ENCODE measurements at places on chromosomes 6 and 20.

DNA sequence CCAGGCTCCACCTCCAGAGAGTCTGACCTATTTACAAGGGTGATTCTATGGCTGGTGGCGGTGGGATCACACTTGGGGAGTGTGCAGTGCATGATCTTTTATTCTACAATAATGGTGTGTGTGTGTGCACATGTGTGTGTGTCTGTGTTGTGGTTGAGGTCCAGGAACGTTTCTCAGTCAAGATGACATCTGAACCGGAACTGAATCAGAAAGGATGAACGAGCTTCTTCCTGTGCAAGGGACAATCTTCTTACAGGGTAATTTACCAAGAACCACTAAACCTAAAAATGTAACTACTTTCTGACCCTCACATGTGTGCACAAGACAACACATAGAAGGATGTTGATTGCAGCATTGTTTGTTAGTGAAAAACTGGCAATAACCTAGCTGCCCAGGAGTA lies 8.6 kb downstream of the MMP9 start:
- no peak for DNase-seq

GRCh38 chr6:74651948-74652842 lies 553.7 kb downstream of the COL12A1 start:
- no peak for DNase-seq

DNA sequence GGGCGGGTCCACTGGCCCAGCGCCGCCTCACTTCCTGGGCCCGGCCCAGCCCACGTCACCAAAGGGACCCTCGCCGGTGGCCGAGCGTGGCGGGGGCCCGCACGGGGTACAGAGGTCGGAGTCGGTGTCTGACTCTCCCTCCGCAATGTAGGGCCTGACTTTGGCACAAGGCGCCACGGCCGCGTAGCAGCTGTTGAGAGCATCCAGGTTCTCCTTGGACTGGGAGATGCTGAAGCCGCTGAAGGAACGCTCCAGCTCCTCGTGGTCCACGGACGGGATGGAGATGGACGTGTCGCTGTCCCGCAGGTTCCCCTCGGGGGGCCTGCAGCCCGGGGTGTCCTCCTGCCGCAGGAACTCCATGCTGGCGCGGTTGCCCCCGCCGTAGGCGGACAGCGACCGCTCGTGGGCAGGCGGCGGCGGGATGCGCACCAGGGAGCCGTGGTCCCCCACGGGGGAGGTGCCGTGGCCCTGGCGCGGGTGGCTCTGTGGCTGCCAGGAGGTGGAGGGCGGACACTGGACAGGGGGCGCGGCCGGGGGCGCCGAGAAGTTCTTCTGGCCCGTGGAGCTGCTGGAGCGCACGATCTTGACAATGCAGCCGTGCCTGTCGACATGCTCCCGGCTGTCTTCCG lies 45.6 kb upstream of the CHRNA4 start:
- DNase-seq: no peak

DNA sequence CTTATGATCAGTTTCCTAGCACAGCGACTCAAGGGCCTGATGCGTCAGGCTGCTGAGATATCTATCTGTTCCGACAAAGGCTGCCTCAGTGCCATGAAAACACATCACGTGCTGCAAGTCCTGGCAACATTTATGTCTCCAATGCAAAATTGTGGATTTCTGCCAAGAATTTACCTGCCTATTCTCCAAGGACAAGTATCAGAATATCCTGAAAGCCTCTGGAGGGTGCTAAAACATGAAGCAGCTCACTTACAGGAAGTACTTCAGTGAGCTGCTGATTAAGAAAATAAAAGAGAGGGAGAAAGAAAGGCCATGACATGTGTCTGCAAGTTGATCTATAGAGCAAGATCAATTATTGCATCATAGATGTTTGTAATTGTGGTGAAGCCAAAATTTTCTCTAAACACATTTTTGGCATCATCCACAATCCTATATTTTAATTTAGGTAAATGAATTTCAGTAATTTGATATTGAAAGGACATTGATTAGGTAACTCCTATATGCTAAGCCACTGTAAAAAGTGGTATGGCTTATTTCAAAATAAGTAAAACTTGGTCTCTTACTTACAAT lies 25.8 kb upstream of the TPBG start:
- DNase-seq: no peak

GRCh38 chr20:48910347-48910781 lies 11.1 kb upstream of the ARFGEF2 start:
- DNase-seq: no peak

DNA sequence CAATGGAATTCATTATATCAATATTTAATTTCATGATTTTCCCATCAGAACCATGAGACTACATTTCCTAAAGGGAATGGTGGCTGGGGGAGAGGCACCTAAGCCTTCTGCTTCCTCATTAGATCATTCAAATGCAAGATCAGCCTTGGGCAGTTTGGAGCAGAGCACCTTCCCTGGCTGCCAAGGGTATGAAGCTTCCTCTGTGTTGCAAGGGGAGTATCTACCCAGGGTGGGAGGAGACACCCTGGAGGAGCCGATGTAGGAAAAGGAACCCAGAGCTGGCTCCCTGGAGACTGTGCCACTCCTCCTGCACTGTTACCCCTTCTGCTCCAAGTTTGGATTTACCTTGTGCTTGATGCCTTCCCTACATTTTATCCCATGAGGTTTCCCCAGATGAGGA lies 299.7 kb upstream of the PRDM1 start:
- DNase-seq: no peak

DNA sequence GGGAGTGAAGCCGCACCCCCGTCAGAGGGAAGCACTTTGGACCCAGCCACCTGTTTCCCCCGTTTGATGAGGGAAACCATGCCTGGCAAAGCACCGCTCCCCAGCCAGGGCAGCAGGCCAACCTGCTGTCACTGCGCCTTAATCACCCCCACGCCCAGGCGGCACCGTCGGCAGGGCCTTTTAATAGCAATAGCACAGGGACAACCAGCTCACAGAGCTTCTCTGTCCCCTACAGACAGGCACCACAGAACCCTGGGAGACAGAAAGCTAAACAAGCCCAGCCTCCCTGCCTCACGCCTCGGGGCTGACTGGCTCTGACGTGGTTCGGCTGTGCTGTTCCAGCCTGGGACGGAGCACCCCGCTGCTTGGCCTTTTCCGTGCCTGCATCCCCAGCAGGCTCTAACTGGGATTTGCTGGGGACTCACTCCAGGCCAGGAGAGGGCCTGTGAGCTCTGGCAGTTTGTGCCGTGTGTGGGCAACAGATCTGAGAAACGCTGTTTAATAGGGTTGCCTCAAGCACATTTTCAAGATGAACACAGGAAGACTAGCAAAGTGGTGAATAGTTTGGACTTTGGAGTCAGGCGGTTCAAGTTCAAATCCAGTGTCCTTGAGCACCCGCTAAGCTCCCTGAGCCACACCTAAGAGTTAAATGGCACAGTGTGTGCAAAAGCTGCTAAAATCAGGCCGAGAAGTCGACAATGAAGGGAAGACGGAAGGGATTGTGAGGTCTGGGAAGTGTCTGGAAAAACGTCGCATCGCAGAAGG lies 223.8 kb downstream of the NRN1 start:
- no peak for DNase-seq

- DNase-seq: no peak
These were observed 104.6 kb downstream of the POPDC3 start for GRCh38 chr6:105075210-105075609.

DNA sequence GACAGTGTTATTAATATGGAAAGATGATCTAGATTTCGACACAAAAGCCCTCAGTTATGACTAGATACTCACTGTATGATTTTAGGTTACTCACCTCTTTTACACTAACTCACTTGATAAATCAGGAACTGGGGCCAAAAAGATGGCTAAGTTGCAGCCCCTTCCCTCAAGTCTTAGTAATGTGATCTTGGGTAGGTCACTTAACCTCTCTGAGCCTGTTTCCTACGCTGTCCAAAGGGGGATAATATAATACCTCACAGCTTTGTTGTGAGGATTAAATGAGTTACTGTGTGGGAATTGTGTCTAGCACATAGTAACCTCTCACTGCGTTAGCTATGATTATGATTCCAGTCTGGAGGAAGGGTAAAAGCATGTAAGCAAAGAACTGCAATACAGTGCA lies 1.3 kb downstream of the TTI1 start:
- DNase-seq: no peak

DNA sequence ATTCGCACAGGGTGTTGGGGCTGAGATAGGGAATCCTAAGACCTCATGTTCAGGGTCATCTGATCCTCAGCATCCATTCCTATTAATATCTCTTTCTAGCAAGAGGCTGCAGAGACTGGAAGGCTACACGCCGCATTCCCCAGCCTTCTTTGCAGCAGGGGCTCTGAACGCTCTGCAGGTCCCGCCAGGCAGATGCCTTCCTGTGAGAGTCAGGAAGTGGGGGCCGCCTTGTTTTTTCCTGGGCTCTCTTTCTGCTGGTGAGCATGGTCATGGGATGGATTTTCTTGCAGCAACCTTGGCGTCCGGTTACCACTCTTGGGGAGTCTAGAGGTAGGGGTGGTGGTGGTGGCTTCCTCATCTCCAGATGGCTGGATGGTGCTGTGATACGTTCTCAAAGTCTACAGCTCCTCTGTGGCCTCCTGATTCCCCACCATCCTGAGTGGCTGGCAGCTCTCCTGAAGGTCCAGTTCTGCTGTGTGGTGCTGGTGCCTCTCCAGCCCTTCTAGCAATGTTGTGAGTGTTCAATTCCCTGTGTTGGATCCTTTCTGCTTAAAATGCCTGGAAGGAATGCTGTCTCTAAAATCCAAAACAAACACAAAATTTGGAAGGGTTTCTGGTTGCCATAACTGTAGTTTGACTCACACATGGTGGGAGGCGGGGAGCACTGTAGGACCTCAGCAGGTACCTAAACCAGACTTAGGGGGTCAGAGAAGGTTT lies 111.9 kb downstream of the CEBPB start:
- no peak for DNase-seq

DNA sequence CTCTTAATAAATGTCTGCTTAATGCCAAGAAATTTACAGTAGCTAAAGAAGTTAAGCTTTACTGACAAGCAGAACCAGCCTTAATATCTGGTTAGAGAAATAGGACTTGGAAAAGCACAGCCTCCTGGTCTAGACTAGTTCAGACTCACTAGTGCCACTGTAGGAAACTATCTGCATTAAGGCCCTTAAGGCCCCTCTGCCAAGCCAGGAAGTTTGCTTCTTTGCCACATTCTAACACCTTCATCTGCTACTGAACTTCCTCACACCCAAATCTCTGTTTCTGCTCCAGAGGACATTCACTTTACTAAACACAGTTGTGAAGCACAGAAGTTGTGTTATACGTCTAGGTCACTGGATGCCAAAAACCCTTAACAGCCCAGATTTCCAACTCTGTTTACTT lies 302.8 kb downstream of the BTBD9 start:
- DNase-seq: no peak

DNA sequence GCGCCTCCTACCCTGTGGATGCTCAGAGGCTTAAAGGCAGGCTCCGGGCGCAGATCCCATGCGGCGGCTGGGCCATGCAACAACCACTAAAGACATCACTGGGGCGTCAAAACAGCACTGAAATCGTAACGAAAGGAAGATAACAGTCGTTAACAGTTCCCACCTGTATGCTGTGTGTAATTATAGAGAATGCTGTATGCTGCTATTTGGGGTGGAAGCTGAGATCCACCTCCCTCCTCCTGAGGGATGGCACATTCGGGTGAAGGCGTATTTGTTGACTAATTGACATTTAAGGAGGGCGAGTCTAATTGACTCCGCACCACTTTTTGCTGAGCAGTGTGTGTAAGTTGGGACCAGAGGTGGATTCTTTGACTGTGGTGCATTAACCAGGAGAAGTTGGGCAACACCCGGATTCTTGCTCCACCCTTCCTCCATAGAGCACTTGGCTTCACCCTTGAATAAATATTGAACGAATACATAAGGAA lies 687 bp downstream of the SLC35A1 start:
- DNase-seq: no peak

- peak; percentile 46 for DNase-seq
These were observed 707 bp downstream of the MAN1A1 start for GRCh38 chr6:119348748-119349360.

DNA sequence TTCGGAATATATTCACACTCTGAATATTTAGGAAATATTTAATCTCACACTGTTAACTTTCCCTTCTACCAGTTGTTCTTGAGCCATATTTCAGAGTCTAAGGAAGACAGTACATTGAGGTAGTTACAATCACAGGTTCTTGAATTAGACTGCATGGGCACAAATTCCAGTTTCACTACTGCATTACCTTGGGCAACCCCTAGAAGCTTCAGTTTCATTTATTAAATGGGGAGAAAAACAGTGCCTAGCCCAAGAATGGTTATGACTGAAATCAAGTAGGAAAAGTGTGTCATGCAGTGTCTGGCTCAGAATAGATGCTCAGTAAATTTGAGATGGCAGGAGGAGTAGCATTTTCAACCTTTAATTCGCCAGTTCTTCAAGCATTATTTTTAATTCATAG lies 124.5 kb upstream of the SAMD5 start:
- no peak for DNase-seq

DNA sequence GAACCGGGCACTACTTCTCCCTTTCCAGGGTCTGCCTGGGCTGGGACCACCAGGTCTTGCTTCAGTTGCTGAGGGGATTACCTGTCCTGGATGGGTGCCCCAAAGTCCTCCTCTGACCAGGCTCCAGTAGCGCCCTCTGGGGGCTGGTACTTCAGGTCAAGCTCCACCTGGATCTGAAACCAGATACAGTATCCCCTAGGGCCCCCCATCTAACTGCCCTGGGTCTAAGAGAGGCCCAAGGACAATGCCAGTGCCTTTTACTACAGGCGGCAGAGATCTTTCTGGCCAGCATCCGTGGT lies 11.2 kb upstream of the SPAG4 start:
- peak; percentile 88 for DNase-seq

- DNase-seq: peak; percentile 11
These were observed 610.3 kb downstream of the RNF144B start for GRCh38 chr6:18997375-18997826.

- DNase-seq: no peak
These were observed 66.0 kb upstream of the RIN2 start for GRCh38 chr20:19692100-19692499.

DNA sequence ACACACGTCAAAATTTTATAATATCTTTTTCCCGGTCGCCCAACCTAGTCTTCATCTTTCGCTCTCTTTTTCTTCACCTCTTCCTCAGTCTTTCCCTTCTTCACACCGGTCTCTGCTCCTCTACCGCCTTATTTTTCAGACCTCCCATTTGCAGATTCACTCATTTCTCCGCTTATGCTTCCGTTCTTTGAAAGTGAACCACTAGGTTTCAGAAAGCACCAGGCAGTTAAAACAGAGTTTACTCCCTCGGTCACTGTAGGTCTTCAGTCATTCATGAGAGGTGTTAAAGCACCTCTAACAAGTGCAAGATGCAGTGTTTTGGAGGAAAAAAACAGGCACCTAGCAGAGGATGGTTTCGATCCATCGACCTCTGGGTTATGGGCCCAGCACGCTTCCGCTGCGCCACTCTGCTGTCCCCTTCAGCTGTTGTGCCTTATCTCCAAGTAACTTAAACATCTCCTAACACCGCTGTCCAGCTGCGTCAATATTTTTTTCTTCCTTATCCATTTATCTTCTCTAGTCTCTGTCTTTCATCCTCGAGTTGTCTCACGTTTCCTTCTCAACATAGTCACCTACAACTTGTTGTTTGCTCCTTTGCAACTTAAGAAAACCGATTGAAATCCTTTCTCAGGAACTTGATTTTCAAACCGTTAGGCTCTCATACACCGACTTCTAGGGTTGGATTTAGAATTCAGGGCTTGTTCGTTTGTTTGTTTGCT lies 119.7 kb upstream of the ZNF184 start:
- DNase-seq: peak; percentile 76

GRCh38 chr6:2581011-2581410 lies 169.7 kb downstream of the MYLK4 start:
- DNase-seq: no peak

Data from WTC11 (cell line).